ENCODE measurements at places on chromosomes 5 and 9.

- H3K36me3 ChIP-seq, result peaks cover 40% of the 10 kb centered on the region
- peaks cover 88% of the 10 kb centered on the region for H3K4me1 ChIP-seq
- H3K4me3 ChIP-seq, result peak overlapping the region; percentile 4
- peak overlapping the region; percentile 96 for H3K27ac ChIP-seq
- no peak for DNase-seq
Measured at GRCh38 chr9:130020618-130021017, 22.4 kb downstream of the FNBP1 start.

DNA sequence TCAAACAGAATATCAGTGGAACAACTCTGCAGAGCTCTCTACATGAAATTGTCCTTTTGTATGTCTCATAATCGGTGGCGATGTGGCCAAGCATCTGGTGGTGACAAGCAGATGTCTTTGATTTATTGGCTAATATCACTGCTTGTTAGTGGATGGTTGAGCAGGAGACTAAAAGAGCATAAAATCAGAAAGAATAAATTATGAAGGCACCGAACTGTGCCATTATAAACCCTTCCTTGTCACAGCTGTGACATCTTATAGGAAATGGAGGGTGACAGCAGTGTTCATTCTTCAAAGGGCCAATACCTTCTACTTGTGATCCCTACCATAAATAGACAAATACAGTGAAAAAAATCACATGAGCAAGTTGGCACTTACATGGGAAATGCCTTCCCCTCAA lies 1404.3 kb downstream of the MAT2B start:
- H3K4me3 ChIP-seq, result no peak overlapping the region
- no peaks in the 10 kb centered on the region for H3K27me3 ChIP-seq
- no peak for DNase-seq
- no peaks in the 10 kb centered on the region for H3K36me3 ChIP-seq
- no peaks in the 10 kb centered on the region for H3K4me1 ChIP-seq
- H3K27ac ChIP-seq, result no peak overlapping the region

DNA sequence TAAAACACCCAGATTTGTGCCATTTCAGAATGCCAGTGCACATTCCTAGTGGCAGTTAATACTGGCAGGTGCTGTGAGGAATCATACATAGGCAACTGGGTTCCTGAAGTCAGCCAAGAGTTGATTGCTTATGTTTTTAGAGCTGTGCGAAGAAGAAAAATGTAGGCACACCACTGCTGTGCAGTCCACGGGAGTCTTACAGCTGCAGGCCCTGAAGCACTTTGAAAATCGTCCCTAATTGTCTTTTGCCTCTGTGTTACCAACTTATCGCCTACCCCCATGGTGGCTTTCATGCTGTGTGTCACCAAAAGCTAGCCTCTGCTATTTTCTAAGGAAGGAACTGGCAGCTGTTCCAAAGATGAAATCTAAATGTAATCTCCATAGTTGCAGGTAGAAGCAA lies 263.9 kb downstream of the ARRDC3 start:
- H3K36me3 ChIP-seq, result no peaks in the 10 kb centered on the region
- H3K27me3 ChIP-seq, result no peaks in the 10 kb centered on the region
- DNase-seq, result no peak
- no peaks in the 10 kb centered on the region for H3K4me1 ChIP-seq

DNA sequence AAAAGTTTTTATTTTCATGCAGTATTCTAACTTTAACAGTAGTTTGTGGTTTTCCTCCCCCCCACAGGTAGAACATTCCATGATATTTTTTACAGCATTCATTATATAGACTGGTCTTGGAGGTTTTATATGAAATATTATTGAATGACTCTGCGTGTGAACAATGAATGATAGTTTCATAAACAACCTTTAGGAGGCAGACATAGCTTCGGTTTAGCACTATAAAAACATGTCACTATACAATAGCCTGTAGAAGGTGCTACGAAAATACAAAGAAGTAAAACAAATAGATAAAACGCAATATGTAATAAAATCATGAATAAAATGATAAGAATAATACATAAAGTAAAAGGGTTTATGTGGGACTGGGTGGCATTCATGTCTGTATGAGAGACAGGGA lies 8.5 kb downstream of the KLF4 start:
- H3K27ac ChIP-seq, result no peak overlapping the region
- no peaks in the 10 kb centered on the region for H3K36me3 ChIP-seq
- H3K4me3 ChIP-seq, result no peak overlapping the region

GRCh38 chr5:98268162-98268860 lies 505.2 kb upstream of the RGMB start:
- H3K4me3 ChIP-seq, result no peak overlapping the region
- DNase-seq, result no peak
- H3K36me3 ChIP-seq, result no peaks in the 10 kb centered on the region
- H3K27me3 ChIP-seq, result no peaks in the 10 kb centered on the region
- no peaks in the 10 kb centered on the region for H3K4me1 ChIP-seq

DNA sequence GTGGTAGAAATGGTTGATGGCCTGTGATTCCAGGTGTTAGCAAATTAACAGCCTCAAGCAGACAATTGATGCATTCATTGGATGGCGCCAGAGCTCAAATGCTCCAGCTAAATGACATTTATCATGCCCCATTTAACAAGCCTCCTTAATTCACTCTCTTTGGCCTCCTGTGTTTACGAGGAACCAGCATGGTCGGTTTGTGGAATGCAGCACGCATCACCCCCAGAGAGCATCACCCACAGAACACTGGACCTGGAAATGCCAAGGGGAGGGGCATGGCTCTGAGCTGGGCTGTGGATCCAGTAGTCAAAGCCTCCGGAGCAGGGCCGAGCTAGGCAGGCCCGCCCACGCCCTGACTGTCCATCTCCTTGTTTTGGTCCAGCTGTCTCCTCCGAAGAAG lies 434.0 kb downstream of the GADD45G start:
- H3K4me1 ChIP-seq, result peaks cover 2% of the 10 kb centered on the region
- no peak overlapping the region for H3K27ac ChIP-seq
- H3K36me3 ChIP-seq, result no peaks in the 10 kb centered on the region
- H3K4me3 ChIP-seq, result no peak overlapping the region
- DNase-seq, result no peak

- H3K27me3 ChIP-seq, result peaks cover 17% of the 10 kb centered on the region
- peak; percentile 45 for DNase-seq
- H3K27ac ChIP-seq, result peak overlapping the region; percentile 93
- H3K4me1 ChIP-seq, result peaks cover 27% of the 10 kb centered on the region
- H3K4me3 ChIP-seq, result peak overlapping the region; percentile 86
Measured at GRCh38 chr5:181205761-181206649, 1.0 kb upstream of the TRIM7 start.

DNA sequence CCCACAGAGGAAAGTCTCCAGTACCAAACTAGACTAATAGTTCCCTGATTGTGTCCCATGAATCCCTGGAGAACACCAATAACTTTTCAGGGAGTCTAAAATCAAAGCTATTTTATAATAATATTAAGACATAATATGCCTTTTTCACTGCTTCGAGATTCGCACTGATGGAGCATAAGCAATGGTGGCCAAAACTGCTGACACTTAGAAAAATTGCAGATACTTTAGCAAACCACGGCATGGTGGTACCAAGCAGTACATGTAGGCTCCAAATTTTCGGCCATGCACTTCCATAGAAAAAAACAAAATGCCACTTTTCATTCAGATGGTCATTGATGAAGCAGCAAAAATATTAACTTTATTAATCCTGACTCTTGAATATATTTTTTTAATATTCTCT lies 100.3 kb upstream of the PCSK1 start:
- H3K4me1 ChIP-seq, result peaks cover 22% of the 10 kb centered on the region
- H3K36me3 ChIP-seq, result no peaks in the 10 kb centered on the region
- H3K27me3 ChIP-seq, result no peaks in the 10 kb centered on the region
- DNase-seq, result no peak

DNA sequence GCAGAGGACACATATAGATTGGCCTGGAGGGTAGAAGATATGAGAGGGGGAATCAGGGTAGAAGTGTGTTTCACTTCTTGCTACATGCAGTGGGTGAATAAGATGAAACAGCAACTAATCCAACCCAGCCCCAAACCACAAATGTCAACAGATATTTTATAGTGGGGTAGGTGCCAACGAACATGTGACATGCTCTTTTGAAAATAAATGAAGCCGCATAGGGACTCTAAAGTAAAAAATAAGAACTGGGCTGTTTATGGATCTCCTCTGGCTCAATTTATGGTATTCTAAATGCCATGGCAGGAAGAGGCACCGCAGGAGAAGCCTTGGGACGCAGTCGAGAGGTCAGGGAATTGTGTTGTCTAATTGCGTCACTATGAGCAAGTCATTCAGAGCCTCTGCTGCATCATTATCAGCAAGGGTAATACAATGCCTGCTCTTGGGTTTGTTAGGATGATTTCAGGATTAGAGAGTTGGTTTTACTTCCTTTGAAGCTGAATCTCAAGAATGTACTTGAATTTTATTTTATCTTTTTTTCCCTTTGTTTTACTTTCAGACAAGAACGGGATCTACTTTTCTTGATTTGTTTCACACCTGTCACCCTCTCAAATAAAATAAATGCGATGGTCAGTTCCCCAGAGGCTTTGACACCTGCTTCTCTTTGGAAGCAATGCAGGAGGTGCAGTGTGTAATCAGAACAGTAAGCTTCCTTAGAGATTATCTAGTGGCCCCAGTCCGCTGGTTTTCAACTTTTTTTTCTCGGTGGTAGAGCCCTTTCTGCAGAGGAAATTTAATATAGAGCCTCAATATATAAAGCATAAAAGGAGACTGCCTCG lies 375.6 kb upstream of the CLINT1 start:
- no peak overlapping the region for H3K27ac ChIP-seq
- H3K36me3 ChIP-seq, result no peaks in the 10 kb centered on the region
- no peaks in the 10 kb centered on the region for H3K27me3 ChIP-seq
